ENCODE measurements at places on chromosomes 1 and 21.
A peak's percentile ranks its signal among the peaks of the same experiment; 100 is the strongest.

- DNase-seq, result no peak
Measured at GRCh38 chr1:235069577-235070563, 58.8 kb downstream of the TOMM20 start.

DNA sequence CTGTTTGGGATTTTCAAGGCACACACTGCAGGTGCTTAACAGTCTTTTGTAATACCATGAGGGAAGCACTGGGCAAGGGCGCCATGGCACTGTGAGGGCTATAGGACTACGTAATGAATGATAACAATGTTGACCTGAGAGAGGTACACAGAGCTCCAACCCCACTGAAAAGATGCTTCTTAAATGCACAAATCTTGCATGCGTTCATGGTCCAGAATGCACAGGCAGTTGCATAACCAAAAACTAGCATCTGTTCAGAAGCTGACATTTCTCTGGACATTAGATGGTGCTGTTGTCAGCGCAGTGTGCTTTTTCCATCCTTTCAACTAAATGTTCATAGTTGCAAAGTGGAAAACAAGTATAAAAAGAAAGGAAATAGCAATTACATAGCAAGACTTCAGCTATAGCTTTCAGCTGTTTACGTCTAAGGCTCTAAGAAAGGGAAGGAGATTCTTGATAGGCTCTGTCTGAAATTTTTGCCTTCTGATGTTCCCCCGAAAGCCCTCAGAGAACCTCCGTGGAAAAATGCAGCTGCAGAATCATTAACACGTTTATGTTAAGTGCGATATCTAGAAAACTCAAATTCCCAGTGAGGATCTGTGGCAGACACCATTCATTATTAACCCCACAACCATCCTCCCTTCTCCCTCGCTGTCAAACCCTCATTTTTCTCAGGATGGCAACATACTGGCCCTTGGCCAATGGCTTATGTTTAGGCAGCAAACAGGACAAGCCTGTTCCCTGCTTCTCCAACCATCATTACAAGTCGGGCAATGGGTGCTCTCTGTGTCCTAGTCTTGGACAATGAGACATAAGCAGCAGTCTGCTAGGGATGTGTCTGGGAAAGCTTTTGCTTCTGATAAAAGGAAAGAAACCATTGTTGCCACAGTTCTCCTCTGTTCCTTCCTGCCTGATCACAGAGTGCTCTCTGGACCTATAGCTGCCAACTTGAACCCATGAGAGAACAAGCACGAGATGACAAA lies 8.2 kb upstream of the TARBP1 start:
- peak; percentile 59 for DNase-seq

DNA sequence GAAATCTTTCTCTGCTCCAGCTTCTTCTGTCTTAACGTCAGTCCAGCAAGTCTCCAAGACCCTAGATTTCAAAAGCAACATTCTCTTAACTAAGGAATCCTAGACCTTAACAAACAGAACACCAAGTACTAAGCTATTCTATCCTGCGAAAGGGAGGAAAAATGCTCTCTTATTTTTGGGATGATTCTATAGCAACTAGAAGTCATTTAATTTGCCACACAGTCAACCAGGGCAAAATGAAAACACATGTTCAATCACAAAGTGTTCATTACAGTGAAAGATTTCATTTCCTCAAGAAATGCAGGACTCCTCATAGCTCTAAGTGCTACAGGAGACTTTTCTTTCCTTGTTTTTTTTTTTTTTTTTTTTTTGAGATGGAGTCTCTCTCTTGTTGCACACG lies 36.2 kb upstream of the DOCK7 start:
- no peak for DNase-seq

GRCh38 chr1:211036381-211037060 lies 97.4 kb downstream of the KCNH1 start:
- no peak for DNase-seq

DNA sequence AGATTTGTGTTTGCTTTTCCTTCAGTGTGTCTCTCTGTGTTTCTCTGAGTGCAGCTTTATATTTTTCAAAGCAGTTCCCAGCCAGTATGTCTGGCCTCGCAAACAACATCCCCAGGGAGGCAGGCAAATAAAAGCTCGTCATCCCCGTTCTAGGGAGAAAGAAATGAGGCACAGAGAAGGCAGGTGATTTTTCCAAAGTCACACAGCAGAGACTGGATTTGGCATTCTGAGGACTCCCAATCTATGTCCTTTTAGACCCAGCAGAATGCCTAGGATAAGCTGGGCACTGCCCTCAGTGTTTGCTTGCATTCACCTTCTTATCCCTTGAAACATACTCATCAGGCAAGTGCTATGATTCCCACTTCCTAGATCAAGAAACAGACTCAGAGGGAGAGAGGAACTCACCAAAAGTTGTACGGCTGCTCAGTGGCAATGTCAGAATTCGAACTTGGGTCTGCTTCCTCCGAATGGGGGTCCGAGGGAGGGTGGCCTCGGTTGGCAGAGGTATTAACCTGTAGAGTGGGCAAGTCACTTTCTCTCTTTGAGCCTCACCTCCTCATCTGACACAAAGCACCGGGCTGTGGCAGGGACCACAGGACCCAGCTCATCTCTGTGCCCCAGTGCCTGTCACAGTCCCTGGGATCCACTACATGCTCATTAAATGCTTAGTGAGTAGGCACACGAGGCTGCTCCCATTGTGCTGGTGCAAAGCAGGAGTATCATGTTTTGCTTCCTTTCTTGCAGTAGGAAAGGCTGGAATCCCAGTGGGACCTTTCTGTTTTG lies 4.2 kb downstream of the RAP1GAP start:
- no peak for DNase-seq

DNA sequence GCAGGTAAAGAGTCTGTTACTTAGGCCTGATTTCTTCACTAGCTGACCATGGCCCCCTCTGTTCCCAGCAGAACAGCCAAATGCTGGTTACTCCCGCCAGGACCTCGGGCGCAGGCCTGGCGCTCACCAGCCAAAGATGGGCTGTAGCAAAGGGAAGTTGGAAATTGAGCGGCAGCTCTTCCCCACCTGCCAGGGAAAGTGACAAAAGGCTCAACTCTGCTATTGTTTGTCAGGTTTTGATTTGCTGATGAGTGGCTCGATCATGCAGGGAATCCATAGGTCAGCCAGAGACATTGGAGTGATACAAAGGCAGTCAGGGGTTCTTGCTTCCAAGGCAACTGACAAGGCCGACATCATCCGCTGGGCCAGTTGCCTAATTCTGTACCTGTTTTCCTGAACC lies 120.1 kb downstream of the ASTN1 start:
- DNase-seq, result no peak

DNA sequence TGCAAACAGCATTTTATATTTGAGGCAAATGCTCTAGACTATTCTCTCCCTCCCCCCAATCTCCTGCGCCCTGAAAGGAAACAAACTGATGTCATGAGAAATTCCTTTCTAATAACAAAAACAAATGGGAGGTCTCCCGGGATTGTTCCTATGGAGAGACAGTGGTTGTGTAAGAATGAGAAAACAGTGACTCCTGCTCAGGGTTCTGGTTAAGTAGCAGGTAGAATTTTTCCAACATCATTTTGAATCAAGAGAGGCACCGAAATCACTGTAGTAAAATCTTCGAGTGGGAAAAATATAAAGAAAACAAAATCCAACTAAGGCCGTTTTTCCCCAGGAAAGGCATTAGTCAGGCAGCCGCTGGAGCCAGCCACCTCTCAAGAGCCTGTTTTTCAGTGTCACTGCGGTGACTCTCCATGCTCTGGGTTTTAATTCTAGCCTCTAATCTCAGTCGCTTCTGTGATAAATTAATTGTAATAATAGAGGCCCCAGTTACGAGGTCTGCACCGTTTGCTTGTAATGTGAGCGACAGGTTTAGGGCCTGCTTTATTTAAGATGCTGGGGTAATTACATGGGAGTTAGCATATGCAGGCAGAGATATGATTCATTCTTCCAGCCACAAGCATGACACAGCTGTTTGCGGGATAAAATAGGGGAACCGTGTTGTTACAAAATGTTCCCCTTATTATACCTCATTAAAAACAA lies 80.3 kb downstream of the RNF220 start:
- no peak for DNase-seq

- no peak for DNase-seq
Measured at GRCh38 chr21:45598109-45598508, 45.4 kb upstream of the PCBP3 start.

- no peak for DNase-seq
Measured at GRCh38 chr1:194252199-194252598, 1065.8 kb upstream of the B3GALT2 start.

- peak; percentile 52 for DNase-seq
Measured at GRCh38 chr21:45535341-45536081, 6.7 kb downstream of the SLC19A1 start.

GRCh38 chr1:168085401-168085872 lies 51.3 kb downstream of the GPR161 start:
- DNase-seq, result no peak

- DNase-seq, result no peak
Measured at GRCh38 chr1:227234998-227235405, 83.3 kb downstream of the CDC42BPA start.

- DNase-seq, result peak; percentile 53
Measured at GRCh38 chr1:160428655-160429054, 28.3 kb downstream of the VANGL2 start.

DNA sequence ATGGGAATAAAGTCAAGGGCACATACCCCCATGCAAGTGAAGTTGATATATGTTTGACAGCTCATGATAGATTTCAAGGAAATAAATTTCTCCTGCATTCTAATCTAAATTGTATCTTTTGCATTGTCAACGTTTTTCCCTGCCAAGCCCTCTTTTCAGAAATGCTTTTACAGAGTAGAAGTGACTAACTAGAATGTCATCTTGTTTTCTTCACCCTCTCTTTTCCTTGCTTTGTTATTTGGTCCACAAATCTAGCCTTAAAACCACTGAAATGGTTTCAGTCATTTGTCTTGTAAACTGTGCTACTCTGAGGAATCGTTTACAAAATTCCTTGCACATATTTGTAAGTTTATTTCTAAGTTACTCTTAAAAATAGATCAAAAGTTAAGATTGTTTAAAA lies 600.8 kb upstream of the CXADR start:
- DNase-seq, result no peak

GRCh38 chr1:36947384-36947783 lies 86.9 kb downstream of the GRIK3 start:
- no peak for DNase-seq
